ENCODE measurements at places on chromosomes 1 and 21. TPM values are rescaled to one million over a fixed set of nuclear protein-coding genes. Genes with fewer than 3 reads are reported as not detected.

DNA sequence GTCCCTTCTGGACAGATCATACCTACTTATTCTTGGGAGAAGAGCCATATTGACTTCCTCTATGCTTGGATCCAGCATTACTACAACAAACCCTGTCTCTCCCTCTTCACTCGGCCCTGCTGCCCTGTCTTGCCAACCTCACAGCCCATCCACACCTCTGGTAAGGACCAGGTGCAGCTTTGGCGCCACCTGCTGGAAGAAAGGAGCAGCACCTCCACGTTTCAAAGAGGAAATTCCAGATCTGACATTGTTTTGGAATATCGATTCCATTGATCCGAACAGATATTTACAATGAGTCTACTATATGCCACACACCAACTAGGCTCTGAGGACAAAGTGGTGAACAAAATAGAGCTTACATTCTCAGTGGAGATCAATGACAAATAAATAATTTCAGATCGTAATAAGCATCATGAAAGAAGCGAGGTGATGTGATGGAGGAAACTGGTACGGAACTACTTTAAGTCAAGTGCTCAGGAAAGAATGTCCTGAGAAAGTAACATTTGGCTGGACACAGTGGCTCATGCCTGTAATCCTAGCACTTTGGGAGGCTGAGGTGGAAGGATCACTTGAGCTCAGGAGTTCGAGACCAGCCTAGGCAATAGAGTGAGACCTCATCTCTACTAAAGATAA is 18.7 kb downstream of the MFSD2A start:
- DNase-seq, result no peak

RHCE gene
- not detected for total RNA-seq

DNA sequence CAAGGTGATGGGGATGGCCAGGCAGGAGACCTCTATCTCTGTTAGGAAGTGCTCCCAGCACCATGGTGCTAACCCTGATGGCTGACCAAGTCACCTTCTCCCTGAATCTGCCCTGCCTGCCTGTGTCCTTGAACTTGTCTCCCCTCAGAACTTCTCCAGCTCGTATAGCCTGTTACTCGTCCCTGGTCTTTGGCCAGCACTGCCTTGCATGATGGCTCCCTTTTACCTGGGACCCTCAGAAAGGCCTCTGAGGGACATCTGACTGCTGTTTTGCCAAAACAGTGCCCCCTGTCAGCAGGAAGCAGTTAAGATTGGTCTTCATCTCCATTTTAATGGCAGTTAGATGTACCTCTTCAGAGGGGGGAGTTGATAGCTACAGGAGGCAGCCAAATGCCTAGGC is 148.3 kb downstream of the RHOU start:
- no peak for DNase-seq

NUDT17 gene
- 1.5 TPM for total RNA-seq

- DNase-seq, result no peak
These were observed 86.4 kb downstream of the FOXD2 start for GRCh38 chr1:47524272-47524671.

GRCh38 chr1:234525099-234525799 is 46.3 kb upstream of the TARBP1 start:
- no peak for DNase-seq

ATP6V1G3 gene
- not detected for total RNA-seq

- DNase-seq, result no peak
These were observed 1345.1 kb downstream of the NCAM2 start for GRCh38 chr21:22343303-22343702.

GRCh38 chr1:184395937-184396480 is 9.2 kb downstream of the C1orf21 start:
- no peak for DNase-seq

OVAAL gene
- total RNA-seq, result not detected

- DNase-seq, result no peak
These were observed 17.7 kb upstream of the PROX1 start for GRCh38 chr1:213969958-213970555.

DMRTA2 gene
- not detected for total RNA-seq

- DNase-seq, result no peak
These were observed 8.7 kb upstream of the LRRC71 start for GRCh38 chr1:156911577-156912298.

YBEY gene
- 10.8 TPM for total RNA-seq

- DNase-seq, result no peak
These were observed 63.7 kb downstream of the FAAP20 start for GRCh38 chr1:2130871-2131289.

GRCh38 chr1:11882814-11883538 is 24.2 kb upstream of the NPPB start:
- no peak for DNase-seq

- no peak for DNase-seq
These were observed 101.5 kb upstream of the SLFNL1 start for GRCh38 chr1:41122851-41123518.

GNG12 gene
- total RNA-seq, result 108 TPM

TCHH gene
- 0.11 TPM for total RNA-seq
